ENCODE measurements at places on chromosomes 3 and 15.

- peaks cover 6% of the 10 kb centered on the region for H3K36me3 ChIP-seq
- H3K27me3 ChIP-seq = no peaks in the 10 kb centered on the region
- no peak for DNase-seq
- peak overlapping the region; percentile 63 for H3K4me3 ChIP-seq
- no peak overlapping the region for H3K27ac ChIP-seq
- no peaks in the 10 kb centered on the region for H3K4me1 ChIP-seq
These were observed 1.9 kb downstream of the RTP4 start for GRCh38 chr3:187370051-187370450.

DNA sequence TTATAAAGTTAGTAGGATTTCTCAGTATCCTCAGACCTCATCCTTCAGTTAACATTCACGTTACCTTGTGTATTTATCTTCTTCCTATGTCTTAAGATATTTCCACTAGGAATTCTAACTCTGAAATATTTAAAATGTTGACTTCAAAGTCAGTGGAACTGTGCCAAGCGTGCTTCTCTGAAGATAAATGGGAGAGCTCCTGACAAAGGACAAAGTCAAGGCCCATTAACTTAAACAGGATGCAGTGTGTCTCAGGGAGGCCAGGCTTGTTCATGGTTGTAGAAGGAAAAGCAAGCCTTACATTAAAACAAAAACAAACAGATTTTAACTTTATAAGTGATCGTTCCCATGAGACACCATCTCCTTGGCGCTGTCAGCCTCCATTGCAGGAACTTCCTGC, 41.5 kb downstream of the ABHD17C start:
- H3K4me1 ChIP-seq = no peaks in the 10 kb centered on the region
- no peak for DNase-seq
- no peaks in the 10 kb centered on the region for H3K36me3 ChIP-seq
- no peak overlapping the region for H3K27ac ChIP-seq
- H3K27me3 ChIP-seq = no peaks in the 10 kb centered on the region

DNA sequence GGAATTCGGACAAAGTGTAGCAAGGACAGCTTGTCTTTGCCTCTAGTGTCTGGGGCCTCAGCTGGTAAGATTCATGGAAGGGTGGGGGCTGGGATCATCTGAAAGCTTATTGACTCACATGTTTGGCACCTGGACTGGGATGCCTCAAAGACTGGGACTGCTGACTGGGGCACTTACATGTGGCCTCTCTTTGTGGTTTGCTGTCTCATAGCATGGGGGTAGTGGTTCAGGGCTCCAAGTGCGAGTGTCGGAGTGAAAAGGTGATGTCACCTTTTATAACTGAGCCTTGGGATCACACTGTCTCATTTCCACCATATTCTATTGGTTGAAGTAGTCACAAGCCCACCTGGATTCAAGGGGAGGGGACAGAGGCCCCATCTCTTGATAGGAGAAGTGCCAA, 6.8 kb downstream of the MFSD1 start:
- H3K27me3 ChIP-seq = no peaks in the 10 kb centered on the region
- H3K4me3 ChIP-seq = no peak overlapping the region

- H3K27me3 ChIP-seq = no peaks in the 10 kb centered on the region
- H3K27ac ChIP-seq = no peak overlapping the region
- H3K36me3 ChIP-seq = no peaks in the 10 kb centered on the region
These were observed 146.5 kb upstream of the UBE2E1 start for GRCh38 chr3:23659274-23659673.

GRCh38 chr3:149767720-149768119, 15.4 kb upstream of the COMMD2 start:
- no peak for DNase-seq
- no peaks in the 10 kb centered on the region for H3K4me1 ChIP-seq
- H3K36me3 ChIP-seq = no peaks in the 10 kb centered on the region
- no peaks in the 10 kb centered on the region for H3K27me3 ChIP-seq
- no peak overlapping the region for H3K4me3 ChIP-seq
- H3K27ac ChIP-seq = no peak overlapping the region

GRCh38 chr15:25725758-25726157, 137.4 kb downstream of the ATP10A start:
- peak; percentile 53 for DNase-seq
- peaks cover 34% of the 10 kb centered on the region for H3K36me3 ChIP-seq
- H3K4me3 ChIP-seq = no peak overlapping the region
- H3K27me3 ChIP-seq = no peaks in the 10 kb centered on the region
- H3K27ac ChIP-seq = no peak overlapping the region

DNA sequence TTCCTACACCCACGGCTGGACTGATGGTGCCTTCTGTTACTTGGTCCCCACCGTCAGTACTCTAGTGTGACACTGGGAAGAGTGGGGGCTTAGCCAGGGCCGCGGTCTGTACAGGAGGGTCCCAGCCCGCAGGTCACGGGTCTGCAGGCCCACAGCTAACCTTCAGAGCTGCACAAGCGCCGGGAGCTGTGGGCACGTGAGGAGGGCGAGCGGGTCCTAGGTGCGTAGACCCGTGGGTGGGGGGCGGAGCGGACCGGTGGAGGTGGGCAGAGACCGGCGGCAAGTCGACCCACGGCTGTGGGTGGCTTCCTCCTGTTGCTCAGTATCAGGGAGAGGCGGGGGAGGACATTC, 1.2 kb downstream of the TNFAIP8L3 start:
- no peaks in the 10 kb centered on the region for H3K4me1 ChIP-seq
- no peak for DNase-seq
- peak overlapping the region; percentile 95 for H3K27ac ChIP-seq
- H3K36me3 ChIP-seq = no peaks in the 10 kb centered on the region
- H3K27me3 ChIP-seq = no peaks in the 10 kb centered on the region
- H3K4me3 ChIP-seq = peak overlapping the region; percentile 67

GRCh38 chr3:134344560-134344959, 29.7 kb downstream of the AMOTL2 start:
- peaks cover 19% of the 10 kb centered on the region for H3K4me1 ChIP-seq
- H3K27ac ChIP-seq = peak overlapping the region; percentile 67
- no peak overlapping the region for H3K4me3 ChIP-seq
- H3K27me3 ChIP-seq = no peaks in the 10 kb centered on the region
- H3K36me3 ChIP-seq = no peaks in the 10 kb centered on the region
- DNase-seq = no peak

- H3K4me3 ChIP-seq = no peak overlapping the region
- H3K36me3 ChIP-seq = no peaks in the 10 kb centered on the region
- no peak for DNase-seq
- H3K27ac ChIP-seq = no peak overlapping the region
- H3K27me3 ChIP-seq = no peaks in the 10 kb centered on the region
These were observed 90.5 kb downstream of the IGF1R start for GRCh38 chr15:98738689-98739401.

- H3K27ac ChIP-seq = peak overlapping the region; percentile 99
- H3K4me1 ChIP-seq = no peaks in the 10 kb centered on the region
- peak overlapping the region; percentile 99 for H3K4me3 ChIP-seq
- DNase-seq = no peak
- no peaks in the 10 kb centered on the region for H3K36me3 ChIP-seq
- H3K27me3 ChIP-seq = no peaks in the 10 kb centered on the region
These were observed 810 bp downstream of the PTPRG start for GRCh38 chr3:61562042-61562720.

- no peak overlapping the region for H3K4me3 ChIP-seq
- H3K27me3 ChIP-seq = no peaks in the 10 kb centered on the region
- DNase-seq = no peak
- H3K36me3 ChIP-seq = no peaks in the 10 kb centered on the region
These were observed 17.8 kb upstream of the AKAP13 start for GRCh38 chr15:85362436-85363081.

DNA sequence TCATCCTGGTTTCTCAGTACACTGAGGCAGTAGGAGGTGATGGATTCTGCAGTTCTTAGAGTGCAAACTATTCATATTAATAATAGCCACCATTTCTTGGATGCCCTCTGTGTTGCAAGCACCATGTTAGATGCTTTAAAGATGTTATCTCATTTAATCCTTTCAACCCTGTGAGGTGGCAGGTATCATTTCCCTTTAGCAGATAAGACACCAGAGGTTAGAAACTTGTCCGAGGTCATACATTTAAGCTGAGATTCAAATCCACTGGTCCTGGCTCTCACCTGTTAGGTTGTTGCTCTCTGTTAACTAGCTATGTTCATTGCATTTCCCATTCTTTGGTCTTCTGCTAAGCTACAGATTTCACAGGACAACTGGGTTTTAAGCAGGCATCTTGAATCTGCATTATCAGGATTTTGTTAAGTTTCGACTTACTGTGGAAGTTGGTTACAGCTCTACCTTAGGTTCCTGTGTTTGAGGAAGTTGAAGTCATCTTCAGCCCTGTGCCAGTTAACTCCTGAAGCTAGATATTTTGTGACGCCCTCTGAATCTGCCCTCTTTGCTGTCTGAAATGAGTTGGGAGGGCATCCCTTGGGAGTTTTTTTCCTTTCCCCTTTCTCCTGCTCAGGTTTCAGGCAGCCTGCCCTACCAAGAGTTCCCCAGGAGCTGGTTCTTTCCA, 6.4 kb downstream of the PDE8A start:
- no peak overlapping the region for H3K4me3 ChIP-seq
- no peak overlapping the region for H3K27ac ChIP-seq
- no peaks in the 10 kb centered on the region for H3K27me3 ChIP-seq
- no peak for DNase-seq

GRCh38 chr15:31345606-31346366, 19.2 kb downstream of the KLF13 start:
- DNase-seq = no peak
- H3K4me1 ChIP-seq = peaks cover 23% of the 10 kb centered on the region
- peak overlapping the region; percentile 80 for H3K27ac ChIP-seq
- H3K36me3 ChIP-seq = peaks cover 4% of the 10 kb centered on the region

DNA sequence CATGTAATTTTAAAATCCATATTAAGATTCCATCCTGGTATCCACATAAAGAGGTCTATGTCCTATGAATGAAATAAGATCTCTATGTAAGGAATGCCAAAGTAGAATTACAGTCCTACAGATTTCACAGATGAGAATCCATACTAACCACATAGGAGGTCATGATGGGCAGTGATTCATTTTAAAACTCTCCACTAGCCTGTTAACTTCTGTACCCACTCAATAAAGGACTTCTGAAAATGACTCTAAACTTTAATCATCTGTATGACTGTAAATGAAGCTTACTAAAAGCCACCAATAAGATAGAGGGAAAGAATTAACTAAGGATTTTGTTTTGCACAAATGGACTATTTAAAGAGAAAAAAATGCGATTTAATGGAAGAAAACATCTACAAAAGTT, 28.7 kb downstream of the MORC1 start:
- no peaks in the 10 kb centered on the region for H3K36me3 ChIP-seq
- H3K4me1 ChIP-seq = no peaks in the 10 kb centered on the region
- H3K27me3 ChIP-seq = no peaks in the 10 kb centered on the region
- no peak for DNase-seq
- no peak overlapping the region for H3K4me3 ChIP-seq

GRCh38 chr3:25171118-25171807, 256.8 kb upstream of the RARB start:
- no peaks in the 10 kb centered on the region for H3K4me1 ChIP-seq
- no peak overlapping the region for H3K27ac ChIP-seq
- no peak for DNase-seq
- no peak overlapping the region for H3K4me3 ChIP-seq

- no peak within 1 kb of the TSS for H3K27ac ChIP-seq
- no peaks in the 10 kb centered on the region for H3K36me3 ChIP-seq
- no peaks in the 10 kb centered on the region for H3K4me1 ChIP-seq
- no peaks in the 10 kb centered on the region for H3K27me3 ChIP-seq
- H3K4me3 ChIP-seq = no peak within 1 kb of the TSS
- no peak for DNase-seq
These were observed at the start of gene PEX5L for GRCh38 chr3:180036671-180037455. TSS of gene PEX5L (minus strand) at chr3:180036937. CDS start at chr3:180036599, 338 bp downstream.

- no peak overlapping the region for H3K27ac ChIP-seq
- no peaks in the 10 kb centered on the region for H3K27me3 ChIP-seq
- no peaks in the 10 kb centered on the region for H3K4me1 ChIP-seq
- DNase-seq = no peak
- no peak overlapping the region for H3K4me3 ChIP-seq
These were observed 194.4 kb upstream of the GBE1 start for GRCh38 chr3:81955878-81956277.

DNA sequence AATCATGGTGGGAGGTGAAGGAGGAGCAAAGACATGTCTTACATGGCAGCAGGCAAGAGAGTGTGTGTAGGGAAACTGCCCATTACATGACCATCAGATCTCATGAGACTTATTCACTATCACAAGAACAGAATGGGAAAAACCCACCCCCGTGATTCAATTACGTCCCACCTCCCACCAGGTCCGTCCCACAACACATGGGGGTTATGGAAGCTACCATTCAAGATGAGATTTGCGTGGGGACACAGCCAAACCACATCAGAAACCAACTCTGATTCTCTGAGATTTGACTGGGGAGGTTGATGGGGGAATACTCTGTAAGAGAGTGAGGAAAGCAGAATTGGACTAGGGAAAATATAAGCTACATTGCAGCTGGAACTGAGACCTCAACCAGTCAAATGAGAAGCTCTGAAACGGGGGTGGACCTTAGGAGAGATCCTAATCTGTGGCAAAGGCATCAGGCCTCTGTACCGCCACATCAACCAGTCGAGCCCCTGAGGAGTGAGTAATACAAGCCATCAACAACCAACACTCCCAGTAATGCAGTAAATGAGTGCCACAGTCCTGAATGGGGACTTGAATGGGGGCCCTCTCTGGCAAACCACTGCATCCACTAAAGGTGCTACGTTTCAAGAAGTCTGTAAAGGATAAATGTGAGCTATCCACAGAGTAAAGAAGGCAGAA, 207.9 kb upstream of the GADL1 start:
- no peaks in the 10 kb centered on the region for H3K27me3 ChIP-seq
- no peaks in the 10 kb centered on the region for H3K36me3 ChIP-seq
- no peak for DNase-seq
- no peak overlapping the region for H3K27ac ChIP-seq
- no peak overlapping the region for H3K4me3 ChIP-seq

DNA sequence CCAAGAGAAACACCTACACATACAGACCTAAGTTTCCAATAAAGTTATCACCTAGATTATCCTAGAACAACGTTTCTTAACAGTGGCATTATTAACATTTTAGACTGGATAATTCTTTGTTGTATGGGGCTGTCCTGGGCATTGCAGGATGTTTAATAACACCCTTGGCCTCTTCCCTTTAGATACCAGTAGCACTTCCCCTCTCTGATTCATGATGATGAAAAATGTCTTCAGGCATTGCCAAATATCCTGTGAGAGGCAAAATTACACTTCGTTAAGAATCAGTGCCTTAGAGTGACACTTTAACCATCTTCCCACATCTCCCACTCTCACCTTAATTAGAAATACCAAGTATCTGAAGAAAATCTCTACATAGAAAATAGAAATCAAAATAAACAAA, 352.6 kb downstream of the CGGBP1 start:
- no peaks in the 10 kb centered on the region for H3K4me1 ChIP-seq
- DNase-seq = no peak
- no peaks in the 10 kb centered on the region for H3K36me3 ChIP-seq

Measured in ascending aorta (tissue), 2 donors.